ENCODE measurements at places on chromosomes 16 and 17.
A peak's percentile ranks its signal among the peaks of the same experiment; 100 is the strongest.

DNA sequence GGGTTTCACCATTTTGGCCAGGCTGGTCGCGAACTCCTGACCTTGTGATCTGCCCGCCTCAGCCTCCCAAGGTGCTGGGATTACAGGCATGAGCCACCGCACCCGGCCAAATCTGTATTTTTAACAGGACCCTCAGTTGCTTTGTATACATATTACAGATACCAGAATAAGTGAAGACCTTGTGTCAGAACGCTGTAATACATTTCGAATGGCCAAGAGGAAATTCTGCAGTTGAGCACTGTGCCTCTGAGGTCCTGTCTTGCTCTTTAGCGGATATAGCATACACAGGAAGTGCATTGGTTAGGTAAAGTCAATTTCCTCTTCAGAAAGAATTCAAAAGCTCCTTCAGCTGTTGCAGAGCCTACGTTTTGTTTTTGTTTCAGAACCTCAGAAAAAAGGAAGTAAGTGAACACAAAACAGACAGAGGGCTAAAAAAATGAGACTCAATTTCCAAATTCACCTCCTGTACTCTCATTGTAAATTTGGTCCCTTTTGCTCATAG lies 15.7 kb downstream of the CRLF3 start:
- H3K4me1 ChIP-seq = peaks cover 14% of the 10 kb centered on the region
- H3K27ac ChIP-seq = peak overlapping the region; percentile 85
- H3K27me3 ChIP-seq = no peaks in the 10 kb centered on the region

DNA sequence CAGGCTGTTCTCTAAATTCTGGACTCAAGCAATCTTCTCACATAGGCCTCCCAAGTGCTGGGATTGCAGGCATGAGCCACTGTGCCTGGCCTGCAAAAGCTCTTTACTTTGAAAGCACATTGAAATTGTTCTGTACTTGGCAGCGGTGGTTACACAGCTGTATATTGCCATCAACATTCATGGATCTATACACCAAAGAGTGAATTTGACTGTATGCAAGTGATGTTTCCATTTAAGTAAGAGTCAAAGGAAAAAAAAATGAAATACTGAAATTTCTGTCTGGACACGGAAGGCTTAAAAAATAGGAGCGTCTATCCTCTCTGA lies 450.6 kb upstream of the PSMD7 start:
- no peak overlapping the region for H3K4me3 ChIP-seq
- no peak for DNase-seq
- H3K36me3 ChIP-seq = no peaks in the 10 kb centered on the region
- peak overlapping the region; percentile 48 for H3K27ac ChIP-seq

GRCh38 chr17:7982666-7983065 lies 19.7 kb upstream of the GUCY2D start:
- no peaks in the 10 kb centered on the region for H3K36me3 ChIP-seq
- H3K27me3 ChIP-seq = peaks cover 68% of the 10 kb centered on the region

- H3K27me3 ChIP-seq = peaks cover 2% of the 10 kb centered on the region
- peak; percentile 72 for DNase-seq
- H3K36me3 ChIP-seq = no peaks in the 10 kb centered on the region
- no peak overlapping the region for H3K4me3 ChIP-seq
- H3K4me1 ChIP-seq = peaks cover 5% of the 10 kb centered on the region
Observed at GRCh38 chr16:21083729-21084268, 66.8 kb downstream of the DNAH3 start.

DNA sequence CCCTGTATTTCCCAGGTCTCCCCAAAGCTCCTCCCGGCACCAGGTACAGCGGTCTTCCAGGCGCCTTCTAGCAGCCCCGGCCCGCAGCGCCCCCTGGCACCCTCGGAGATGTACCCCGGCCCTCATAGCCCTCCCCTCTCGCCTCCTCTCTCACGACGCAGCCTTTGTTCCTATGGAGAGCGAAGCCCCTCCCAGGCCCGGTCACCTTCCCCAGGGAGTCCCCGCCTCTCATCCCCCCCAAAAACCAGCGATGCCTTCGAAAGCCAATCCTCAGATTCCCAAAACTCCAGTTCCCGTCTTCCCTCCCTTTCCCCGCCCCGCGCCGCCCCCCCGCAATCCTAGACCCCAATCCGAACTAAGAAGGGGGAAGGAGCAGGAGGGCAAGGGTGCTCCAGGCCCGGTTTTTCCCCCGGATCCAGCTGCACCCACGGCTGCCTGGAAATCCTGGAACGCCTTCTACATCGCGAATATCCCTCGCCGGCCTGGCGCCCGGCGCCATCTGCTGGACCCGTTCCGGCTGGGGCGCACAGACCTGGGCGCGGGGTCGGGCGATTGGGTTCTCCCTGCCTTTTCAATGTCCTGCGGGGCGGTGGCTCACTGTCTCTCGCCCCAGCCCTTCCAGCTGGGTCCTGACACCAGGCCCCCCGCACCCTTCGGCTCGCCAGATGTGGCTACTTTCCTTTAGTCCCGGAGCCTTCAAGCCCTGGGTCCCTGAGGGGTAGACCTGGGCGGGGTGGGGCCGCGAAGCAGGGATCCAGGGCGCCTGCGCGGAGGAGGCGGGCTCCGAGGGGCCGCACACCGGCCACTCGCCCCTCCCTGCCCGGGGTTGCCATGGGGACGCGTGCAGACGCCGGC lies at the start of gene DNAH2:
TSS of gene DNAH2 (plus strand) at position 844 of the 855 bp plus-strand sequence. CDS start 1,991 bp downstream, outside the sequence.
- DNase-seq = peak; percentile 98
- H3K27ac ChIP-seq = peak within 1 kb of the TSS; percentile 62
- H3K4me1 ChIP-seq = peaks cover 74% of the 10 kb centered on the region

GRCh38 chr16:68364561-68364998 lies 53.8 kb downstream of the PRMT7 start:
- no peak for DNase-seq
- no peaks in the 10 kb centered on the region for H3K27me3 ChIP-seq
- peaks cover 73% of the 10 kb centered on the region for H3K4me1 ChIP-seq
- H3K36me3 ChIP-seq = no peaks in the 10 kb centered on the region

GRCh38 chr17:68909066-68909465 lies 46.1 kb downstream of the ABCA8 start:
- H3K4me1 ChIP-seq = peaks cover 26% of the 10 kb centered on the region
- DNase-seq = no peak
- peaks cover 3% of the 10 kb centered on the region for H3K27me3 ChIP-seq

DNA sequence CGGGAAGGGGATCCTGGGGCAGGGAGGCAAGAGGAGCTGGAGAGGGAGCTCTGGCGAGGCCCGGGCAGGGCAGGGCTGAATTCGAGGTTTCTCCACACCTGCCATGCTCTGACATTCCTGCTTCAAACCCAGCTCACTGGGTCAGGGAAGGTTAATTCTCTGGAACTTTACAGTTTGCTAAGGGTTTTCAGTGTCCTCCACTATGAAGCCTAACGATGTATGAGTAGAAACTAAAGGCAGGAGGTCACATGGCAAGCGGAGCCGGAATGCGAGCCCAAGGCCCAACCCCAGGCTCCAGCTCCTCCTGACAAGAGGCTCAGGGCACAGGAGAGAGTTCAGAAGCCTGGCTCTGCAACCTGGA lies 29.2 kb downstream of the DCAKD start:
- H3K27ac ChIP-seq = no peak overlapping the region
- peaks cover 22% of the 10 kb centered on the region for H3K36me3 ChIP-seq
- peaks cover 36% of the 10 kb centered on the region for H3K4me1 ChIP-seq
- peaks cover 33% of the 10 kb centered on the region for H3K27me3 ChIP-seq
- no peak for DNase-seq

- no peak overlapping the region for H3K27ac ChIP-seq
- no peak overlapping the region for H3K4me3 ChIP-seq
- H3K27me3 ChIP-seq = no peaks in the 10 kb centered on the region
- H3K4me1 ChIP-seq = peaks cover 7% of the 10 kb centered on the region
- peaks cover 30% of the 10 kb centered on the region for H3K36me3 ChIP-seq
Observed at GRCh38 chr17:63681530-63681929, 18.4 kb downstream of the LIMD2 start.

GRCh38 chr17:79057737-79058385 lies 16.8 kb upstream of the ENGASE start:
- DNase-seq = no peak
- H3K4me1 ChIP-seq = no peaks in the 10 kb centered on the region
- H3K27me3 ChIP-seq = peaks cover 26% of the 10 kb centered on the region
- no peaks in the 10 kb centered on the region for H3K36me3 ChIP-seq
- H3K4me3 ChIP-seq = no peak overlapping the region

DNA sequence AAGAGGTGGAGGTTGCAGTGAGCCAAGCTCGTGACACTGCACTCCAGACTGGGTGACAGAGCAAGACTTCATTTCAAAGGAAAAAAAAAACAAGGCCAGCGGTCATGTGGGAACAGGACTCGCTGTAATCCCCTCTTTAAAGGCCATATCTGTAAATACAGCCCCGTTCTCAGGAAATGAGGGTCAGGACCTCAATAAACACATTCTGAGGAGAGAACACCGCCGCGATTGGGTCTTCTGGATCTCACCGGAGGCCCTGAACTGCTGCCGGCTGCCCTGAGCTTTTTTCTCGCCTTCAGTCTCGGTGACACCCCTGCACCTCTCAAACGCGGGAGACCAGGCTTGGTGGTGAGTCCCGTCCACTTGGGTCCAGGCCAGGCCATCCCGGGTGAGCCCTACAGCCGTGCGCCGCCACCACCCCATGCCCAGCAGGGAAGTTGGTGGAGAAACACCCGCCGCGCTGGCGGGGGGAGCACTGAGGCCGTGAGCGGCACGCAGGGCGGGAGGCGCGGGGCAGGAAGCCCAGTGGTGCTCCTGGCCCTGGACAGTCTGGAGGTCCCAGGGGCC lies 28.4 kb downstream of the SLC25A10 start:
- H3K4me3 ChIP-seq = no peak overlapping the region
- H3K27ac ChIP-seq = peak overlapping the region; percentile 45
- H3K27me3 ChIP-seq = peaks cover 30% of the 10 kb centered on the region

- peaks cover 23% of the 10 kb centered on the region for H3K4me1 ChIP-seq
- no peak overlapping the region for H3K27ac ChIP-seq
- DNase-seq = no peak
- peaks cover 13% of the 10 kb centered on the region for H3K27me3 ChIP-seq
- H3K4me3 ChIP-seq = no peak overlapping the region
Observed at GRCh38 chr16:90050969-90051368, 26.2 kb downstream of the PRDM7 start.

DNA sequence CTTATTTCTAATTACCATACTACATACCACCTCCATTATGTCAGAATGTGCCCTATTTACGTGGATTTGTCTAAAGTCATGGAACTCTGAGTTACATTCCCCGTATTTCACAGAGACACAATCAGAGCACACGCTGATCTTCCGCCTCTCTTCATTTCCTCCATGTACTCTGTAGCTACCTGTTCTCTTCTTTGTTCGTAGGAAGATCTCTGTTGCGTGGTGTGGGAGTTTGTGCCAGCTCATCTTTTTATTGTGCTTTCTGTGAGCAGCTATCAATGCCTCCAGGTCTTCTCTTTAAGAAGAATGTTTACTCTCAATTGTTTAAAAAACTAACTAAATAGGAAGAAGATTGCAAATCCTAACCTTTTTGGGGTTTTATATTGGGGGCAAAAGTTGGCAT lies 26.9 kb downstream of the NLRC5 start:
- no peak overlapping the region for H3K27ac ChIP-seq
- H3K4me1 ChIP-seq = no peaks in the 10 kb centered on the region
- peaks cover 28% of the 10 kb centered on the region for H3K27me3 ChIP-seq
- no peak overlapping the region for H3K4me3 ChIP-seq
- no peak for DNase-seq

DNA sequence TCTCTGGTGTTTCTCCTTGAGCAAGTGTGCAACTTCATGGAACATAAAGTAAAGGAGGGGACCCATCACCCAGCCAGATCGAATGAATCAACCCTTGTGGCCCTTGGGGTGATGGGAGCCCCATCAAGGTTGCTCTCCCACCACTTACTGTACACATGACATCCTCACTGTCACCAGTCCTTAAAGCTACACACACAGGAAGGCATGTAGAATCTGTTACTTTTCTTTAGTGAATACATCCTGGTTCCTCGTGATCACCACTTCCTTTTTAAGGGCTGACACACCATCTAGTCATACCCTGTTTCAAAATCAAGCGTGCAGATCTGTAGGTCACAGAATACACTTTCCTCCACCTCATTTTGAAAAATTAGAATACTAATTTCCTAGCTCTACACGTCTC lies 22.6 kb upstream of the MPHOSPH6 start:
- H3K27me3 ChIP-seq = peaks cover 3% of the 10 kb centered on the region
- H3K27ac ChIP-seq = peak overlapping the region; percentile 15
- DNase-seq = no peak
- H3K4me3 ChIP-seq = no peak overlapping the region

GRCh38 chr16:11297492-11298142 lies 16.5 kb upstream of the PRM1 start:
- H3K4me1 ChIP-seq = peaks cover 32% of the 10 kb centered on the region
- peak; percentile 42 for DNase-seq
- H3K27ac ChIP-seq = no peak overlapping the region
- H3K36me3 ChIP-seq = no peaks in the 10 kb centered on the region

GRCh38 chr16:53608094-53608493 lies 95.6 kb downstream of the RPGRIP1L start:
- no peaks in the 10 kb centered on the region for H3K27me3 ChIP-seq
- H3K36me3 ChIP-seq = peaks cover 45% of the 10 kb centered on the region
- H3K4me1 ChIP-seq = peaks cover 46% of the 10 kb centered on the region

DNA sequence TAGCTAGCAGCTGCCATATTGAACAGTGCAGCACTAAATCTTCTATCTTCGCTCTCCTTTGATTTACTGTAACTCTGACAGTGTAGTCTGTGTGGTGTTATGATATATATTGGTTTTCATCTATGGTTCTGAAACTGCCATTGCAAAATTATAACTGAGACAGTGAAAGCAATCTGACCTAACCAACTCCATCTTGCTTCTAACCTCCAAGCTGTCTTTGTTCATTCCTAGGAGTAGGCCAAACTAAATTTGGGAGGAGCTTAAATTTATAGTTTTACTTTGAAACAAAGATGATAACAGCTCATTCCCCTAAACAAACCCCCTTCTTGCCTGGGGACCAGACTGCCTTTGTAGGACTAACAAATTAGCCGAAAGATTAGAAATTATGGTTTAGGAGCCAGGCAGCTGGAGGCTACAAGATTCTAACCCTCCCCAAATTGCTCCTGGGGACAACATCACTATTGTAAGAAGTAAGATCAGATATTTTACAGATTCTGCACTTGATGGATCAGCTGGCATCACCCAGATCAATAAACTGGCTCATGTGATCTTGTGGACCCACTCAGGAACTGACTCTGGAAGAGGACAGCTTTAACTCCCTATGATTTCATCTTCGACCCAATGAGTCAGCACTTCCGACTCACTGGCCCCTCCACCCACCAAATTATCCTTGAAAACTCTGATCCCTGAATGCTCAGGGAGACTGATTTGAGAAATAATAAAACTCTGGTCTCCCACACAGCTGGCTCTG lies 47.0 kb upstream of the FBXO47 start:
- peaks cover 19% of the 10 kb centered on the region for H3K4me1 ChIP-seq
- DNase-seq = no peak
- H3K27me3 ChIP-seq = peaks cover 14% of the 10 kb centered on the region
- no peaks in the 10 kb centered on the region for H3K36me3 ChIP-seq

DNA sequence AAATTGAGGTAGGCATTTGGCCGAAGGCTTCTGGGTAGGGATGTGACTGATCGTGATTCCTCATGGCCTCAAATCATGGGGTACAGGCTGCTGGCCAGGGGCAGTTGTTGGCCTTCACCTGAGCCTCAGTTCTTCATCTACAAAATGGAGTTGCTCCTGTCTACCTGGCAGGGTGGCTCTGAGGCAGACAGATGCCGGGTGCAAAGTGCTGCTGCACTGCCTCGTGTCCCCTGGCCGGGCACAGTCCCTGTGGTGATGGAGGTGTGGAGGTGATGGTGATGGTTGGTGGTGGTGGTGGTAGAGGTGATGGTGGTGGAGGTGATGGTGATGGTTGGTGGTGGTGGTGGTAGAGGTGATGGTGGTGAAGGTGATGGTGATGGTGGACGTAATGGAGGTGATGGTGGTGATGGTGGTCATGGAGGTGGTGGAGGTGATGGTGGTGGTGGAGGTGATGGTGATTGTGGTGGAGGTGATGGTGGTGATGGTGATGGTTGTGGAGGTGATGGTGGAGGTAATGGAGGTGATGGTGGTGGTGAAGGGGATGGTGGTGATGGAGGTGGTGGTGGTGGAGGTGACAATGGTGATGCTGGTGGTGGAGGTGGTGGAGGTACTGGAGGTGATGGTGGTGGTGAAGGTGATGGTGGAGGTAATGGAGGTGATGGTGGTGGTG lies 52.6 kb downstream of the RNF213 start:
- no peaks in the 10 kb centered on the region for H3K27me3 ChIP-seq
- no peak overlapping the region for H3K4me3 ChIP-seq
- peaks cover 9% of the 10 kb centered on the region for H3K4me1 ChIP-seq

All from nephron progenitor cell (in vitro differentiated cells).